Stimulated activated CD4-positive, alpha-beta T cell treated with anti-CD3 and anti-CD28 coated beads, Interleukin-15, amount 100 ng/mL, for 1 hour (primary cell): ENCODE measurements at places on chromosomes 6 and 20.
A peak's percentile ranks its signal among the peaks of the same experiment; 100 is the strongest.

DNA sequence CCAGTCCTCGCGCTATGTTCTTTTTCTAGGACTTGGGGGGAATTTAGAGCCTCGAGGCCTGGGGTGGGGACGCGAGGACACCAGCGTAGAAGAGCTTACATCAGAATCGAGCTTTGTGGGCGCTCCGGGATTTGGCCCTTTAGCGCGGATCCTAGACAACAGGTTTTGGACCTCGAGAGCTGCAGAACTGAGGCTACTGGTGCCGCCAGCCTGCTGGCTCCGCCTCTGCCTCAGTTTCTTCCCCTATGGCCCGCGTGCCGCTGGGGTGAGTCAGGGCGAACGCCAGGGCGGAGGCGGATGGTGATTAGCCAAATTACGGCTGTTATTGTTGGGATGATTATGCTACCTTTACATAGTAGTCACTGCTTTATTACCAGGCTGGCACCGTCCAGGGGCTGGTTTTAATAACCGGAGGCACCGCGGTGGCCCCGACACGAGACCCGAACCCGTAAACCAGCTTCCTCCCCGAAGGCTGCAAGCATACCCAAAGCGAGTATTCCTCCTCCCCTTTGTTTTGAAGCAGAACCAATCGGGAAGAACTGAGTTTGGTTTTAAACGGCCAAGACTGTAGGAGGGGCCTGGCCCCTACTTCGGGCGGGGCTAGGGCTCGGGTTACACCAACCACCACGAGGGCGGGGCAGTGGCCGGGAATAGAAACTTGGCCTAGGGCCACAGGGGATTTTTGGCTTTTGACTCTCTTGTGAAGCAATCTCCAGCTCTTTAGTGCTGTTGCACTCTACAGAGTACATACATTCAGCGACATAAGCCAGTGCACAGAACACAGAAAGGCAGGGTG, 639 bp upstream of the GTPBP2 start:
- peak; percentile 68 for DNase-seq

DNA sequence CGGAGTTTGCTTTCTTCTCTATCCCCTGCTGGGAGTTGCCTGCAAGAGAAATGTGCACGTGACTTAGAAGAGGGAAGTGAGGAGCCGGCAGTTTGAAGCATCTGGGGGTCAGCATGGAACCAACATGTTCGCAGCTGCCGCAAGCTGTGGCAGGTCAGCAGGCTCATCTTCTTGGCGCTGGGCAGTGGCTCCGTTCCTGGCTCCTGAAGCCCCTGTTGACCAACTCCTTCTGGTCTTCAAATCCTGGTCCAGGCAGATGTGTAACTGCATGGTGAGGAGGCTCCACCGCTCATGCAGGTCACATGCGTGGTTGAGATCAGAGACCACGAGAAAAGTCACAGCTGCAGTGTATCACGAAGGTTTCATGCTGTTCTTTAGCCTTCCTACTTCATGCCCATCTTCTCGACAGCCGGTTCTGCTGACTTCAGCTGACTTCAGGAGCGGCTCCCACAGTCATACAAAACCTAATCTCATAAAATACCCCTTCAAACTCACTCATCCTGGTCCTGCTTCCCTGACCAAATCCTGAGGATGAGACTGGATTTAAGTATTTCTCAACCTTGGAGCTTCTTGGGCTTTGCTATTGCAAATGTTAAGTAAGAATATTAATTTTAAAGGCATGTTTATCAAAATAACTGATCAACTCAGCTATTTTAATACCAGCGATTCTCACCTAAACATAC, 44.9 kb upstream of the BCAS1 start:
- DNase-seq = no peak

- DNase-seq = no peak
Measured at GRCh38 chr6:149031859-149032598, 285.2 kb downstream of the UST start.

GRCh38 chr6:152129691-152130151, 322.2 kb downstream of the ESR1 start:
- no peak for DNase-seq

DNA sequence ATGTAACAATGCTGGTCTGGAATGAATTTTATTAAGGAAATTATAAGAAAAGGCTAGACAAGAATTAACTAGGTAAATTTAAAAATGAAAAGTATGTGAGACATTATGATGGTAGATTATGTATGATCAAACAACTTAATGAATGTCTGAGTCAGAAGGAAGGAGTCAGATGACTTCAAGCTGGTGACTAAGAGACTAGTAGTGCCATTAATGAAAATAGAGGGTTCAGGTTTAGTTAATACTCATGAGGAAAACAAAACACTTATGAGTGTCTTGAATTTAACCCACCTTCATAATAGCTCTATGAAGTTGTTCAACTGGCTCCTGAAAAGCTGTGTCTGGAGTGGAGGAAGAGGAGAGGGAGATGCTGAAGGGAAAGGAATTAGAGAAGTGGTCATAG, 256.3 kb downstream of the ADGRB3 start:
- DNase-seq = no peak

DNA sequence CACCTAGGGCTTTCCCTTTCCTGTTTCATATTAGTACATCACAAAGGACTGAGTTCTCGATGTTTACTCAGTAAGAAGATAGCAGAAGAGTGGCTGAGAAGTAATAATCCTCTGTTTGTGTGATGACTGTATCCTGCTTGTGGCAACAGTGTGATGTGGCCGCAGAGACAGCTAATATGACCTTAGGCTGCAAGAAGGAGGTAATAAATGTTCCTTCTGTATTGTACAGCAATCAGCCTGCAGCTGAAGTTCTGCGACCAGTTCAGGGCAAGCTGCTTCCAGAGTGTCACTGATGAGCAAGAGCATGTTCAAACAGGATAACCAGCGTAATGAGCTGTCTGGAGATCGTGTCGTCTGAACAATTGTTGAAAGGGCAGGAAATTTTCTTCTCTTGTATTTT, 70.9 kb downstream of the OPN5 start:
- DNase-seq = no peak

DNA sequence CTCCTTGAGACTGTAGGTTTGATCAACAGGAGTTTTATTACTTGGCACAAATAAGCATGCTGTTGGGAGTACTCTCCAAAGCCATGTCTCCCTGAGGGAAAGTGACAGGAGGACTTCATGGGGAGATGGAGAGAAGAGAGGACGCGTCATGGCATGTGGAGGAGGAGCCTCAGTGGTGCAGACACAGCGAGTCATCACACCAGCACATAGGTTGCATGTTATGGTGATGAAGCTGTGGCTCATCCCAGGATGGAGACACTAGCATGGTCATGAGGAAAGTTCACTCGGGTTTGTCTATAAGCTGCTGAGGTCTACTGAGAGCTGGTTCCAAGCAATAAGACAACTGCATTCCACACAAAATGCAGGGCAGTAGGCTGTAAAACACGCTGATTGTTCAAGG, 13.2 kb upstream of the SSTR4 start:
- no peak for DNase-seq

DNA sequence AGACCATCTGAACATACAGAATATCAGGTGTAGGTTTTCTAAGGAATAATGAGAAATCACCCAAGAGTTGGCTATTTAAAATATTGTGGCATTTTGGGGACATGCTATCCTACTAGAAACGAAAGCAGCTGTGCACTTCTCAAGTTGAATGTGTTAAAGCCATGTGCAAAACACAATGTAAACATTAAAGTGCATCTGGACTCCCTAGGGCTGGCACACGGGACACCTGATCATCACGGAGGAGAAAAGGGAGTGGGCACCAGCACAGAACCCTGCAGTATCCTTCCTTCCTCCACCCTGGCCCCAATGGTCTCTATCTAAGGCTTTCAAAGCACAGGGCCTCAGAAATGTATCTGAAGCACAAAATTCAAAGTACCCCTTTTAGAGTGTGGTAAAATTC, 94.3 kb downstream of the INSM1 start:
- no peak for DNase-seq

DNA sequence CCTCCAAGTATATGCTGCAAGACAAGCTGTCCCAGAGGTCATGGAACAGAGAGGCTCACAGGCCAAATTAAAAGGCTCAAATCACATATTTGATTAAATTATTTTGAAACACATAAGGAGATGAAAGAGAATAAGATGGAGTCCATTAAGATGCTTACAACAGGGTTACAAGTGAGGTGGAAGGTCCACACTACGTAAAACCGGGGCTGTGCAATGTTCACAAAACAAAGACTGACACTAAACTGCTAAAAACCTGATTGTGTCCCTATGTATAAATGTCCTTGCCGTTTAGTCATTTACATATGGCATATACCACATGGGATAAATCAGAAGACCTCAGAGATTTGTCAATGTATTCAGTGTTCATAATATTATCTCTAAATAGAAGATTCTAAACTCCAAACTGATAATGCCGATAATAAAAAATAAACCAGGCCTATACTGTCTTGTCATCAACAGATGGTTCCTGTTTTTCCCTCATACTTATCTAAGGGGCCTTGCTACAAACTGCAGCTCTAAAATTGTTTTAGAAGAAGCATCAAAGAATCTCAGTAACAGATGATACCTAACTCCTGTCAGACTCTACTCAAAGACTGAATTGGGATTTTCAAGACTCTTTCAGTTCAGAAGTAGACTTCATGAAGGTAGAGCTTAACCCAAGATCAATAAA, 51.8 kb upstream of the RIPOR2 start:
- no peak for DNase-seq

GRCh38 chr20:46264391-46265266, 43.7 kb downstream of the CDH22 start:
- DNase-seq = no peak

GRCh38 chr6:149270616-149271015, 46.9 kb upstream of the TAB2 start:
- no peak for DNase-seq

- no peak for DNase-seq
Measured at GRCh38 chr6:111837007-111837406, 36.2 kb downstream of the FYN start.

DNA sequence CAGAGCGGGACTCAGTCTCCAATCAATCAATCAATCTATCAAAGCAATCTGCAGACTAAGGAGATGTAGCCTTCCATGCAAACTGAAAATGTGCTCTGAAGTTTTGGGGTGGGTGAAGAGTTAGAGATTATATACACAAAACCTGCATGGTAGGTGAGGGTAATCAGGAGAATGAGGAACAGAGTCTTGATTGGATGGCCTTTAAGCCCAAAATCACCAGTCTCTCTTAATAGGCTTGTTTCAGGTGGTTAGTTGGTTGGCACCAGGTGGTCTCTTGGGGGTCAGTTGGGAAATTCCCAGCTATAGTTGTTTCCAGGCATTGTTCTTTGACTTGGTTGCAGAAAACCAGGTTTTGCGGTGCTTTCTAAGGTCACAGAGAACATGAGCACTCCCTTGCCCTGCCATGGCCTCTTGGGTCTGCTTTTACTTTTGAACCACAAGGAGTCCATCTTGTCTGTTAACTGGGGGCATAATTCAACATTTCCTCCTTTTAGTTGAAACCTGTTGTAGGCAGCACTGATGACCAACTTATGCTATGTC, 33.3 kb upstream of the EIF2S2 start:
- DNase-seq = no peak

DNA sequence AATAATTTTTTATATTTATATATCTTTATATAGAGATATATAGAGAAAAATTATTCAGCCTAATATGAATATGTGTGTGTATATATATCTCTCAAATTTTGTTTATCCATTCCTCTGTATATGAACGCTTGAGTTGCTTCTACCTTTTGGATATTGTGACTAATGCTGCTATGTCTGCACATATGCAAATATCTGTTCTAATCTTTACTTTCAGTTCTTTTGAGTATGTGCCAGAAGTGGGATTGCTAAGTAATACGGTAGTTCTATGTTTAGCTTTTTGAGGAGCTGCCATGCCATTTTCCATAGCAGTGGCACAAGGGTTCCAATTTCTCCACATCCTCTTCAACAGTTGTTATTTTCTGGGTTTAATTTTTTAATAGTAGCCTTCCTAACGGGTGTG, 72.8 kb upstream of the CEP85L start:
- no peak for DNase-seq

- no peak for DNase-seq
Measured at GRCh38 chr6:106825156-106825555, 149.4 kb downstream of the CD24 start.

DNA sequence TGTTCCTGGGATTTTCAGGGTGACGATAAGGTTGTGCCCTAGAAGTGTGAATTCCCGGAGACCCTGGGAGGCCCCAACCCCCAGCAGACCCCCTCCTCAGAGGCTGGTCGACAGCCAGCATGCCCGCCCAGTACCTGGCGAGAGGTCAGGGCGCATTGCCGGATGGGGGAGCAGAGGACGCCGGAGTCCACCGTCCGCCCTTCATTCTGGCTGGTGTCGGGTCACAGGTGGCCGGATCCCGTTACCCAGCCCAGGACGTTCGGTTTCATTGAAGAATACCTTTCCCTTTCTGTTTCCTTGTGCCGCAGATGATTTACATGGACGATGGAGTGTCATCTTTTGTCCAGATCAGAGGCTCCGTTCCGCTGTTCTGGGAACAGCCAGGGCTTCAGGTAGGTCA, 61.3 kb downstream of the SYNJ2 start:
- no peak for DNase-seq

GRCh38 chr20:62852196-62852595, 9.4 kb downstream of the TCFL5 start:
- DNase-seq = no peak

- DNase-seq = no peak
Measured at GRCh38 chr6:90135667-90136066, 161.0 kb downstream of the BACH2 start.

DNA sequence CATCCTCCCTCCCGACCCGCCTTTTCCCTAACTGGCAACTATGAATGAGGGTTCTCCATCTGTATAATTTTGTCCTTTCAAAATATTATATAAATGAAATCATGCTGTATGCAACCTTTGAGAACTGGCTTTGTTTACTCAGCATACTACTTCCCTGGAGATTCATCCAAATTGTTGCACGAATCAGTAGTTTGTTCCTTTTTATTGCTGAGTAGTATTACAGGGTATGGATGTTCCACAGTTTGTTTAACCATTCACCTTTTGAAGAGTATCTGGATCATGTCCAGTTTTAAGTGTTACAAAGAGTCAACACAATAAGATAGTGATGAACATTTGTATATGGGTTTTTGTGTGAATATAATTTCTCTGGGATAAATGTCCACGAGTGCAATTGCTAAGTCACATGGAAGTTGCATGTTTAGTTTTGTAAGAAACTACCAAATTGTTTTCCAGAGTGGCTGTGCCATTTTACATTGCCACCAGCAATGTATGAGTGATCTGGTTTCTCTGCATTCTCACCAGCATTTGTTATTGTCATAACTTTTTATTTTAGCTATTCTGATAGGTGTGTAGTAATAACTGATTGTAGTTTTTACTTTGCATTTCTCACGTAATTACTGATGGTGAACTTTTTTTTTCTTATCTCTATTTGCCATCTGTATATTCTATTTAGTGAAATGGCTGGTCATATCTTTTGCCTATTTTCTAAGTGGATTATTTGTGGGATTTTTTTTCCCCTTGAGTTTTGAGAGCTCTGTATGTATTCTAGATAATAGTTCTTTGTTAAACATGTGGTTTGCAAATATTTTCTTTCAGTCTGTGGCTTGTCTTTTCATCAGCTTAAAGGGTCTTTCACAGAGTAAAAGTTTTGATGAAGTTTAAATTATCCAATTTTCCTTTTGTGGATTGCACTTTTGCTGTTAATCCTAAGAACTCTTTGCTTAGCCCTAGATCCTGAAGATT, 14.4 kb upstream of the RNF24 start:
- DNase-seq = no peak
